ENCODE measurements at places on chromosomes 12 and 14.

DNA sequence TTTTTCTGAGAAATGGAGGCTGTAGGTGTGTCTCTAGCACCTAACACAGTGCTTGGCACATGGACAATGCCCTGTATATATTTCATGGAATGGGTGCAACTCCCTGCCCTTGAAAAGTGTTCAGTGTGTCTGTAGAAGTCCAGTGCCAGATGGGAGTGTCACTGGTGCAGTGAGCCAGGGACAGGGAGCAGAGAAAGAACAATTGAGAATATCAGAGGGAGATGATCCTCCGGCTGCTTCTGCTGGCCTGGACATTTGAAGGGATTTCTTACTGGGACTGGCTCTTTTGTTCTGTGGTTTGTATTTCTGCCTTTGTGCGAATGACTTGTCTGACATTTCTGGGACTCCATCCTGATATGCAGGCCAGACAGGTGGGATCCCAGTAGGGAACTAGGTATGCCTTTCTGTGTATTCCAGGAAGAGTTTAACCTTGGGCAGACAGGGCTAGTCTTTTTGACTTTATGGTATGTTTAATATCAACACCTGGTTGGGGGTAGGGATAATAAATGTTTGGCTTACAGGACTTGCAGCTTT lies 328.0 kb downstream of the NRXN3 start:
- no peak for DNase-seq

- no peak for DNase-seq
These were observed 173.9 kb downstream of the SLC15A4 start for GRCh38 chr12:128649902-128650301.

- DNase-seq = no peak
These were observed 459.5 kb downstream of the RMST start for GRCh38 chr12:97921979-97922722.

DNA sequence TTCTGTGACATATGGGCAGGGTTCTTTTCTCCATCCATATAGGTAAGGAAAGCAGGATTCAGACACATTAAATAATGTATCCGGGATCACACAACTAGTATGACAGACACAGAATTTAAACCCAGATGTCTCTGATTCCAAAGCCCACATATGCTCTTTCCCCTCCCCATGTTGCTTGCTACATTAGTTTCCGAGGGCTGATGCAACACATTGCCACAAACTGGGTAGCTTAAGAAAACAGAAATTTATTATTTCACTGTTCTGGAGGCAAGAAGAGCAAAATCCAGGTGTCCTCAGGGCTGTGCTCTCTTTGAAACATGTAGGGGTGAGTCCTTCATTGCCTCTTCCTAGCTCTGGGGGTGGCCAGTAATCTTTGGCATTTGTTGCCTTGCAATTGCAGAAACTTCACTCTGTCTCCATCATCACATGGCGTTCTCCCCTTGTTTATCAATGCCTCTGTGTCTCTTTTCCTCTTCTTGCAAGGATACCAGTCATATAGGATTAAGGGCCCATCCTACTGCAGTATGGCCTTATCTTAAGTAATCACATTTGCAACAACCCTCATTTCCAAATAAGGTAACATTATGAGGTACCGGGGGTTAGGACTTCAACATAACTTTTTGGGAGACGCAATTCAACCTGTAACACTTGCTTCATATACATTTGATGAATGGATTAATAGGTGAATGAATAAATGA lies 83.0 kb upstream of the CCND2 start:
- no peak for DNase-seq

DNA sequence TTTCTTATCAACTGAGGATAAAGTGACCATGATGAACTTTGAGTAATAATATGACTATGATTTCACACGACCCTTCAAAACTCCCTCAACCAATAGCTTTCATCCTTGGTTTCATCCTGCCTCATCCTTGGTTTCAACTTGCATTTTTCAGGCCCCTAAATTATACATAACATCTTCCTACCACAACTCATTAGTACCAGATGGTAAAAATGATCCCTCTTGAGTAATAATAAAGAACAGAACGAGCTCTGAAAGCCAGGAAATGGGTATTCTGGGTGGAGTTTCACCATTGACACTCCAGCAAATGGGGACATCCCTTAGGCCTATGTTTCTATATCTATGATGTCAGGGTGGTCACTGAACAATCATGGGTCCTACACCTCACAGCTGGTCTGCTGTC lies 72.1 kb upstream of the LMNTD1 start:
- DNase-seq = no peak

GRCh38 chr12:53543539-53543938 lies 36.3 kb upstream of the NPFF start:
- DNase-seq = peak; percentile 77

DNA sequence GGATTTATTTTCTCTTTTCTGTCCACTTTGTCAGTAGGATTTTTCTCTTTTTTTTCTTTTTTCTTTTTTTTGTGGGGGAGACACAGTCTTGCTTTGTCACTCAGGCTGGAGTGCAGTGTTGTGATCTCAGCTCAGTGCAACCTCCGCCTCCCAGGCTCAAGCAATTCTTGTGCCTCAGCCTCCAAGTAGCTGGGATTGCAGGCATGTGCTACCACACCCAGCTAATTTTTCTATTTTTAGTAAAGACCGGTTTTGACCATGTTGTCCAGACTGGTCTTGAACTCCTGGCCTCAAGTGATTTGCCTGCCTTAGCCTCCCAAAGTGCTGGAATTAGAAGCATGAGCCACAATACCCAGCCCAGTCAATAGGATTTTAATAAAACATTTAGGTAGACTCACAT lies 21.0 kb upstream of the TBK1 start:
- DNase-seq = no peak

GRCh38 chr14:70908935-70909641 lies 1.8 kb downstream of the PCNX1 start:
- no peak for DNase-seq

DNA sequence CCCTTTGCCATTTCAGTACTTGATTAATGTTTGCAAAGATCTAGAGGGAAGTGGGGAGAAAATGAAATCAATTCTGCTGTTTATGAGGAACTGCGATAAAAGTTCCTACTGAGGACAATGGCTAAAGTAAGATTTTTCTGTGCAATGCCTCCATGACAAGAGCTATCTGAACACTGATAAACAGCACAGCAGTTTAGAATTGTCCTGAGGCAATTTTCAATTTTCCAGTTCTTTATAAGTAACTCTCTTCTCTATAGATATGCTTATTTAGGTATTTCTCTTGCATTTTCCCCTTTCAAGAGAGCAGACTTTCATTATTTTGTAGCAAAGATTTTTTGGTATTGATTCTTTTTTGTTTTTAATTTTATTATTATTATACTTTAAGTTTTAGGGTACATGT lies 34.6 kb upstream of the TMTC2 start:
- no peak for DNase-seq

- no peak for DNase-seq
These were observed 5.1 kb downstream of the TRMT61A start for GRCh38 chr14:103533999-103534575.

GRCh38 chr14:99603471-99604277 lies at the start of gene CCDC85C:
CCDC85C (minus strand) TSS chr14:99604207; CDS start chr14:99603959, 248 bp downstream.
- peak; percentile 33 for DNase-seq

DNA sequence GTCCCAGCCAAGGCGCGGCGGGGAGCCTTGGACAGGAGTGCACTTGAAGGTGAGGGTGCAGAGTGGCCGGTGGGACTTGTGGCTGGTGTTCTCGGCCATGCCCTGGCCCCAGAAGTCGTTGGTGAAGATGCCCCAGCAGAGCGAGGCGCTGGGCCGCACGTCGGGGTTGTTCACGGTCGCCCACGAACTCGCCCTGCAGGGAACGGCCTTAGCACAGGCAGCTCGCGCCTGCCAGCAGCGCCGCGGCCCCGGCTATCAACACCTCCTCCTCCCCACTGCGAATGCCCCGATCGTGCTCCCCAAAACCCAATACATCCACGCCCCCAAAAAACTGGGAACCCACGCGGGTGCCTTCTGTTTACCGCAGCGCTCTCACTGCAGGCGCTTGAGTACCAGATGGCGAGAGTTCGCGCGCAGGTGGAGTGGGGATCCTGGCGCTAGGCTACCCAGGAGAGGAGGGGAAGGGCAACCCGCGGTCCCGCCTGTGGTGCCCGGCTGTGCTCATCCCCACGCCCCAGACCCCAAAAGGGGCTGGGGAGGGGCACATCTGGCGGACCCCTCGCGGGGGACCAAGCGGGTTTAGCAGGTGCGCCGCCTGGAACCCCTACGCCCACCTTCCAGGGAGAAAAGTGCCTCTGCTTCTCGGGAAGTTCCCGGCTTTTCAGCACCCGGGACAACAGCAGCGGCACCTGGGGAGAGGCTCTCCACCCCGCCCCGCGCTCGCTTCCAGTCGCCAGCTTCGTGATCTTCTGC lies 386.3 kb upstream of the TMTC1 start:
- DNase-seq = no peak

DNA sequence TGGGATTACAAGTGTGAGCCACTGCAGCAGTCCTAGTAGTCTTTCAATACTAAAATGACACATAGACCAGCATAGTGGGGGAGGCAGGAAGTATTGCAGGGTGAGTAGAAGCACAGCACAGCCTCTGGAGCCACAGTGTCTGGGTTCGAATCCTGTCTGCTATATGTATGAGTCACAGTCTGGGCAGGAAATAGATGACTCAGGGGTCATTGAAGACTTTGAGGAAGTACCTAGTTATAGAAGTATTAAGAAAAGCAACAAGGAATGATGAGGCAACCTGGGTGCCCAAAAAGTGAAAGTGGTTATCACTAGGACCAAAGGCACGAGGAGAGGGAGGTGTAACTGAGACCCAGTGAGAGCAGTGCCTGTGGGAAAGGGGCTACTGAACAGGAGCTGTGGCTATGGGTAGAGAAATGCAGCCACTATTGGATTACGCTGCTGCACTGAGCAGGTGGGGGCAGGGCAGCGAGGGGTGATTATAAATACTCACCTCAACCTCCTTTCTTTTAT lies 124.0 kb downstream of the PDE3A start:
- DNase-seq = no peak

DNA sequence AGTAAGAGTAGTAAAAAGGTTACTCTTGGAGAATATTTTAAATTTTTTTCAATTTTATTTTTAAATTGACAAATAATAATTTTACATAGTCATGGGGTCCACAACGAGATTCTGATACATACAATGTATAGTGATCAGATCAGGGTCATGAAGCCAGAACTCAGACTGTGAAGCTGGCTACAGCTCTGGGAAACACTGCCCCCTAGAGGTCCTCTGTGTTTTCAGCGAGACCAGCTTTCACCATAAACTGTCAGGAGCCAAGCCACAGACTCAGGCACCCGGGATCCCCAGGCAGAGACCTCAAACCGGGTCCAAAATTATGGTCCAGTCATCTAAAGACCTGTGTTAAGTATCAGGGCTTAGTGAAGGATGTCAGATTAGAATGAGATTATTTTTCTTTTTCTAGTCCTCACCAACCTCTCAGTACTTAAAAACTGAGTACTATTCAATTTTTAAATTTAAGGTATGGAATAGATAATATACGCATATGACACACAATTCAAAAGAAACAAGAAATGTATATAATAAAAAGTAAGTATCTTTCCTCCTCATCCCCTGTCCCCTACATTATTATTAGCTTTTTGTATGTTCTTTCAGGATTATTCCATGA lies 397.1 kb downstream of the MDGA2 start:
- peak; percentile 66 for DNase-seq

GRCh38 chr14:81198651-81199050 lies 22.1 kb downstream of the GTF2A1 start:
- no peak for DNase-seq

DNA sequence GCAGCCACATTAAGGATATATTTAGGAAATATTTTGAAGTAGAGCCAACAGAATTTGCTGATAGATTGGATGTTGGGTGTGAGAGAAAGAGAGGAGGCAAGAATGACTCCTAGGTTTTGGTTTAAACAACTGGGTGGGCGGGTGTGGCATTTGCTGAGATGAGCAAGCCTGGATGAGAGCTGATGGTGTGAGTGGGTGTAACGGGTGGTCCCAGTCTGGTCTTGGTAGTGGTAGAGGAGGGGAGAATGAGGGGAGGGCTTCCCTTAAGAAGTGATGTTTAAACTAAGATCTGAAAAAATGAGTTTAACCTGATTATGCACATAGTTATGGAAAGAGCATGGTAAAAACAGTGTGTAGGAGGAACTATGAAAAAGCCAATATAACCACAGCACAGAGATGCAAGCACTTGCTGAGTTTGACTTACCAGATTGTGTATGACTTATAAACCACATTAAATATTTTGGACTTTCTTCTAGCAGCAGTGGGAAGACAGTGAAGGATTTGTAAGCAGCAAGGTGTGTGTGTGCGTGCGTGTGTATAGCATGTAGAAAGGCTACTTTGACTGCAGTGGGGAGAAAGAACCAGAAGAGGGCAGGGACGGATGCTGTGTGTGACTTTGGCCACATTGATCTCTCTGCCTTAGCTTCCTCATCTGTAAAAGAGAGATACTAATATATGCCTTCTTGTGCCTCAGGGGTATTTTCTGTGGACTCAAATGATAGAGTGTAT lies 139.7 kb downstream of the PRIMA1 start:
- no peak for DNase-seq

- DNase-seq = no peak
These were observed 10.1 kb downstream of the FBXL14 start for GRCh38 chr12:1584326-1584725.

DNA sequence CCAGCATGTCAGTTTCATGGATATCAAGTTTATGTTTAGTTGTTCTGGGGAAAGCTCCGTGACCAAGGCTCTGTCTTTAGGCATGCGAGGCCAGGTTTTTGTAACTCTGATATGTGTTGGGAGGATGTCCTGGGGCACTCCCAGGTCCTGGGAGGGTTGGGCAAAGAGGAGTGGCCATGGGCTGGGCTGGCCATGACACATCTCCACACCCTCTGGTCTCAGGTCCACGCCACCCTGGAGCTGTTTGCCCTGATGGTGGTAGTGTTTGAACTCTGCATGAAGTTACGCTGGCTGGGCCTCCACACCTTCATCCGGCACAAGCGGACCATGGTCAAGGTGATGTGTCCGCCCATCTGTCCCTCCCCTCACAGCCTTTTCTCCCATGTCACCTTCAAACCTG lies 46.4 kb downstream of the TPCN1 start:
- DNase-seq = no peak

GRCh38 chr14:93200553-93200952 lies 6.3 kb downstream of the GON7 start:
- no peak for DNase-seq

- DNase-seq = no peak
These were observed 148.6 kb downstream of the SLC6A15 start for GRCh38 chr12:84764001-84764400.

GRCh38 chr14:77488558-77488957 lies 10.1 kb downstream of the ISM2 start:
- DNase-seq = no peak

GRCh38 chr12:131025939-131026702 lies 72.4 kb downstream of the ADGRD1 start:
- DNase-seq = no peak

GRCh38 chr14:71475916-71476315 lies 456.3 kb upstream of the RGS6 start:
- no peak for DNase-seq

- DNase-seq = no peak
These were observed 256.1 kb downstream of the NAV3 start for GRCh38 chr12:78086553-78087362.

DNA sequence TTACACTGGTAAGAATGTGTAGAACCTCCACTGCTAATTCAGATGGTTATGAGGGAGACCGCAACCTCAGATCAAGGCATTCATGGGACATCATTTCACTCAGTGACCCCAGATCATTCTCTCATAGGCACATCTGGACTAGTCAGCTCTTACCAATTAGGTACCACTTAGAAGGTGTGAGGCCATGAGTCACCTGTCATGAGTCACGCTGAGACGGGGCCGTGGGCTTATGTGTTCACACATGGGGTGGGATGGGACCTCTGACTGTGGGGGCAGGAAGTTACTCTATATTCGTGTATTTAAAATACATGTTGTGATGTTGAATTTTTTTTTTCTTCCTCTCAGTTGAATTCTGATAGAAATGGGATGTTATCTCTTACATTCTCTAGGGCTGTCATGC lies 55.9 kb downstream of the CCDC92 start:
- DNase-seq = no peak

Data from NCI-H2081 (cell line).